Stimulated activated CD8-positive, alpha-beta memory T cell treated with anti-CD3 and anti-CD28 coated beads, Interleukin-7, amount 100 ng/mL, for 48 hours (primary cell): ENCODE measurements at places on chromosomes 11 and 22.

- no peak for DNase-seq
These were observed 621.5 kb upstream of the B3GAT1 start for GRCh38 chr11:135033540-135033939.

- DNase-seq, result peak; percentile 1
These were observed 216.3 kb upstream of the SYN3 start for GRCh38 chr22:33274214-33275072.

GRCh38 chr11:102448869-102449224 is 3.7 kb downstream of the TMEM123 start:
- DNase-seq, result no peak

DNA sequence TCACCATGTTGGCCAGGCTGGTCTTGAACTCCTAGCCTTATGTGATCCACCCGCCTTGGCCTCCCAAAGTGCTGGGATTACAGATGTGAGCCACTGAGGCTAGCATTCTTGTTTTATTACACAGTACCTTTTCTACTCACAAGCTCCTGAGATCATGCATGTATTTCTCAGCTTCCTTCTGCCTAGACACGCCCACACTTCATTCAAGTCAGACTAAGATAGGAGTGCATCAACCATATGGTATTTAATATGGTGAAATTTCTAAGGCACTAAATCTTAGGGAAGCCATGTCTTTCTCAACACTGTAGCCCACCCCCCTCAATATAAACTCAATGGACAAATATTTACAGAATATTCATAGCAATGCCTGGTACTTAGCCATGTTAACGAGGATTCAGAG is 62.1 kb downstream of the SLC25A17 start:
- DNase-seq, result no peak

GRCh38 chr11:12237381-12237784 is 127.0 kb downstream of the MICAL2 start:
- no peak for DNase-seq

- DNase-seq, result no peak
These were observed 10.5 kb downstream of the TPST2 start for GRCh38 chr22:26579331-26579886.

GRCh38 chr22:46147471-46148267 is 2.7 kb upstream of the PPARA start:
- DNase-seq, result no peak

DNA sequence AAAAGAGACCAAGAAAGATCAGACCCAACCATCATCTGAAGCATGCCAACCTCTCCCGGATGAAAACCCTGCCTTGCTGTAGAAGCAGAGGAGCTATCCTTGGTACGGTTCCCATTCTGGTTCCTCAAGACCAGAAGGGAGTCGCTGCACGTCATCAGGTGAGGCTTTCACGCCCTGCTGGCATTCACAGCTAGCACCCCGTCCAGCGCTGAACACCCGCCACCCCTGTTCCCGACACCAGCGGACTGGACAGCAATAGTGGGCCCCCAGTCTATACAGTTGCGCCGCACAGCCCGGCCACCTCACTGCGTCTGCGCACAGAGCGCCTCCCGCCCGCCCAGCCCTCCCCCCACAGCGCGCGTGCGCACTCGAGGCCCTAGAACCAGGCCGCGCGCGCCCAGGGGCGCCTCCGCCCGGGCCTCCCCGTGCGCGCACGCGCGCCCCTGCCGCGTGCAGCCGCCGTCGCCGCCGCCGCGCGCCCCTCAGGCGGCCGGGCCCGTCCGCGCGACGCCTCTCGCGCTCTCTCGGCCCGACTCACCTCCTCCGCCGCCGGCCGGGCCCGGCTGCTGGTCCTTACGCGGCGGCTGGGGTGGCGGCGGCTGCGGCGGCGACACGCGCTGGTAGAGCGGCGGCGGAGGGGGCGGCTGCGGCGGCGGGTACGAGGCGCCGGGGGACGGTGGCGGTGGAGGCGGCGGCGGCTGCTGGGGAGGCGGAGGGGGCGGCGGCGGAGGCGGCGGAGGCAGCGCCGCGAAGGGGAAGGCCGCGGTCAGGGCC is 706 bp downstream of the SF1 start:
- peak; percentile 58 for DNase-seq

GRCh38 chr11:1889941-1890855 is 1.5 kb downstream of the PRR33 start:
- no peak for DNase-seq

- DNase-seq, result no peak
These were observed 41.5 kb upstream of the TP53I11 start for GRCh38 chr11:44992181-44992582.

- no peak for DNase-seq
These were observed 15.8 kb upstream of the NUP160 start for GRCh38 chr11:47863898-47864430.

- DNase-seq, result no peak
These were observed 638.5 kb downstream of the TBC1D22A start for GRCh38 chr22:47400701-47401591.

DNA sequence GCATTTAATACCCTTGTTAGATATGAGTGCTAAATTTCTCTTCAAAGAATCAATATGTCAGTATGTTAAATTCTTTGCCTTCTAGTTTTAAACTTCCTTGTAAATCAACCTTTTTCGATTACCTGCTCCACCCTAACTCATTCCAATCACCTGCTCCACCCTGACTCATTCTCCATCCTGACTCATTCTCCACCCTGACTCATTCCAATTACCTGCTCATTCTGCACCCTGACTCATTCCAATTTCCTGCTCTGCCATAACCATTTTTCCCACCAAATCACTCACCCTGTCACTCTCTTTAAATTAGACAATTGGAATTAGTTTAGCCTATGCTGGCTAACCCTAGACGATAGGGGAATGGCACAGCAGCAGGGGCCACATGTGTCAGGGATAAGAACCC is 519.5 kb upstream of the LRRC4C start:
- DNase-seq, result no peak

- peak; percentile 1 for DNase-seq
These were observed 44.4 kb downstream of the VSIG10L2 start for GRCh38 chr11:125990244-125990643.

DNA sequence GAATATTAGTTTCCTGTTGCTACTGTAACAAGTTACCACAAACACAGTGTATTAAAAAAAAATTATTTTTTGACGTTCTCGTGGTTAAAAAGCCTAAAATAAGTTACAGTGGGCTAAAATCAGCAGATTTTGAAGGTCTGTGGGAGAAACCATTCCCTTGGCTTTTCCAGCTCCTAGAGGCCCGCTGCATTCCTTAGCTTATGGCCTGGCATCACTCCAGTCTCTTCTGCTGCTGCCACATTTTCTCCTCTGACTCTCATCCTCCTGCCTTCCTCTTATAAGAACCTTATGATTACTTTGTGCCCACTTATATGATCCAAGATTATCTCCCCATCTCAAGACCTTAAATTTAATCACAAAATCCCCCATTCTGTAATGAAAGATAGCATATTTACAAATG is 392.7 kb downstream of the GUCY1A2 start:
- no peak for DNase-seq

DNA sequence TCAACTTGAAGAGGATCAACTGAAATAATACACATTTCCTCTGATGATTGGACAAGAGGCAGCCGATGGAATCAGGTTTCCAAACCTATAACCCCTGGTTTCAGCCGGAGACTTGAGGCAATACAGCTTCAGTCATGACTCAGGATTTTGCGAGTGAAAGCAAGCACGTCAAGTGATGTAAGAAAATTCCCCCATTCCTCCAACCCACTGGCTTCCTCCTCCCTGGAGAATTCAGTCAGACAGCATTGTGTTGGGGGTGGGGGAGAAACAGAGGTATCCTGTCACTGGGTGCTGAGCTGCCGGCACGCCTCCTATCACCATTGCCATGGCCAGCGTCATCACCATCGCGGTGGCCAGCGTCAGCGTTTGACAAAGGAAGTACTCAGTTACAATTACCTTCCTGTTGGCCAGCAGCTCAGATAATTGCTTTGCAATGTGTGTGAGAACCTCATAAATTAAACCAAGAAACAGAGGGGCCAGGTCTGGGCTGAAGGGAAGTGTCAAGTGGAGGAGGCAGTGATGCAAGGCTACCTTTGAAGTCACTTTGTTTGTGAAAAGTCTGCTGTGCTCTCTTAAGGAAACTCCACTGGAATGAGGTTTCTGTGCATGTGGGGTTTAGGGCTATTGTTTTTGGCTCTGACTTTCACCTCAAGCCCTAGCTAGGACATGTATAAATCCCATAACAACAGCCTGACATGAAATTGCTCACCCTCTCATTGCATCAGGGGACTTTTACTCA is 50.2 kb downstream of the LIF start:
- DNase-seq, result peak; percentile 37

DNA sequence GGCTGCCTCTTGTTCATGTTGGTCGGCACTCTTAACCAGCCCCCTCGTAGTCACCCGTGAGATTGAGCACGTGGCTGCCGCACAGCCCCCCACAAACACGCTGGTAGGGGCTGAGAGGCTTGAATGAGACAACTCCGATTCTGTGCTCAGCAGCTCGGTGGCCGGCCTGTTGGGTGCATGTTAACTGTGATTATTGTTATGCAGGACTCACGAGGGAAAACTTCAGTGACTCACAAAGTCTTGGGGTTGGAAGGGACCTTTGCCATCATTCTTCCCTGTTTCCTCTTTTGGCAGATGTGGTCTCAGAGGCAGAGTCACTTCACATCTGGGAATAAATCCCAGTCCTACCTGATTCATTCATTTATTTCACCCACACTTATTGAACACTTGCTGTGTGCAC is 75.2 kb downstream of the ADAMTS15 start:
- no peak for DNase-seq

GRCh38 chr11:74871037-74871436 is 77.9 kb downstream of the XRRA1 start:
- no peak for DNase-seq

DNA sequence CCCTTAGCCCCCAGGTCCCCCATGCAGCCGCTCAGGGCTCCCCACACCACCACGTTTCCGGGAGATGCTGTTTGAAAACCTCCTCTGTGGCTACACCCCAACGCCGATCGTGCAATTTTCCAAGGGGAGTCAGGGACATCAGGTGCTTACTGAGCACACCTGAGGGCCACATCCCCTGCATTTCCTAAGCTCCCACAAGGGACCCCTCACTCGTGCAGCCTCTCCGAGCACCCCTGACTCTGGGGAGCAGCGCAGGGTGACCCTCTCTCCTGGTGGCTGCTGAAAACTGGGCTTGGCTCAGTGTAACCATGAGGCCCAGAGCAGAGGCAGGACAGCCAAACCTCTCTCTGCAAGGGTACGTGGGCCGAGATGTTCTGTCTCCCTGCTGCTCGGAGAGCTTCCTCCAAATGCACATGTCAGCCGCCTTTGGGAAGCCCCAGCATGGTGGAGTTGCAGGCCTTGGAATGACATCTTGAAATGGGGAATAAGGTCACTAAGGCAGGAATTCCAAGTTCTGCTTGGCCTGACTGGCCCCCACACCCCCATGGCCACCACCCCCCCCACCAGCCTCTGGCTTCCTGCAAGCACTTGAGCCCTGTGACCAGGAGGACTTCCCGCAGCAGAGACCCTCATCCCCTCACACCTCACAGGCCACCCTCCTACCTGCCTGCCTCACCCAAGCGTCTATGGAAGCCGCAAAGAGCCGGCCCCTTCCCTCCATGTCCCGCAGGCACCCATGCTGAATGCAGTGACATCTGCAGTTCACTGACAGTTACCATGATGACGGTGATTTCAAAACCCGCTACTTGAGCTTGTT is 257.4 kb downstream of the BRD1 start:
- no peak for DNase-seq

- DNase-seq, result no peak
These were observed 18.3 kb downstream of the ADORA2A start for GRCh38 chr22:24445481-24446259.

GRCh38 chr11:34064291-34064690 is 12.8 kb downstream of the CAPRIN1 start:
- DNase-seq, result no peak

DNA sequence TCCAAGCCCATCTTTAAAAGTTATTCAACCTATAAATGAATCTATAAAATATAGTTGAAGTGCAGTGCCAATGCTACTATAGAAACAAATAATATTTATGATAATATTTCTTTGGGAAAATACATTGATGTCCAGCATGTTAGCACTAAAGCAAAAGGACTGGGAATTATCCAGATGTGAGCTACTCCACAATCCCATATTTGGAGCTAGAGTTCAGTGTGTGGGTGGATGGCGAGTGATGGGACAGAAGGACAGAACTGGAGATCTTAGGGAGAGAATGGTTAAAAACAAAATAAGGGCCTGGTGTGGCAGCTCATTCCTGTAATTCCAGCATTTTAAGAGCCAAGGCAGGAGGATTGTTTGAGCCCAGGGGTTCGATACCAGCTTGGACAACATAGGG is 216.8 kb downstream of the TMEM135 start:
- DNase-seq, result no peak

GRCh38 chr11:96779030-96779429 is 389.2 kb downstream of the JRKL start:
- no peak for DNase-seq

GRCh38 chr11:2758751-2759150 is 59.0 kb upstream of the KCNQ1OT1 start:
- DNase-seq, result no peak

DNA sequence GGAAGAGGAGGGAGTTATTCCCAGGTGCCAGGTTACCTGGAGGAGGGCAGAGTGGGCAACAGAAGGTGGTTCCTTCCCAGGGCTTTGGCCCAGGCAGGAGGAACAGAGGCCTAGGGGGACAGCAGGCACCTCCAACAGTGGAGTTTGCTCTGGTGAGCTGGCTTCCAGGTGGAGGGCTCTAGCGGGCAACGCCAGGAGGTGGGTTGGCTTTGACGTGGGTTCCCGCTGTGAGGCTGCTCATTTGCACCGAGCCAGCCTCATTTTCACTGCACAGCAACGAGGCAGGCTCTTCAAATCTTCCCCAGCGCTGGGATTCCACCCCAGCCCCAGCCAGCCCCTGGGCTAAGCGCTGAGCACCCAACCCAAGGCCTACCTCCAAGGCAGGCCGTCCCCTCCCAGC is 8.1 kb downstream of the IGSF9B start:
- no peak for DNase-seq

DNA sequence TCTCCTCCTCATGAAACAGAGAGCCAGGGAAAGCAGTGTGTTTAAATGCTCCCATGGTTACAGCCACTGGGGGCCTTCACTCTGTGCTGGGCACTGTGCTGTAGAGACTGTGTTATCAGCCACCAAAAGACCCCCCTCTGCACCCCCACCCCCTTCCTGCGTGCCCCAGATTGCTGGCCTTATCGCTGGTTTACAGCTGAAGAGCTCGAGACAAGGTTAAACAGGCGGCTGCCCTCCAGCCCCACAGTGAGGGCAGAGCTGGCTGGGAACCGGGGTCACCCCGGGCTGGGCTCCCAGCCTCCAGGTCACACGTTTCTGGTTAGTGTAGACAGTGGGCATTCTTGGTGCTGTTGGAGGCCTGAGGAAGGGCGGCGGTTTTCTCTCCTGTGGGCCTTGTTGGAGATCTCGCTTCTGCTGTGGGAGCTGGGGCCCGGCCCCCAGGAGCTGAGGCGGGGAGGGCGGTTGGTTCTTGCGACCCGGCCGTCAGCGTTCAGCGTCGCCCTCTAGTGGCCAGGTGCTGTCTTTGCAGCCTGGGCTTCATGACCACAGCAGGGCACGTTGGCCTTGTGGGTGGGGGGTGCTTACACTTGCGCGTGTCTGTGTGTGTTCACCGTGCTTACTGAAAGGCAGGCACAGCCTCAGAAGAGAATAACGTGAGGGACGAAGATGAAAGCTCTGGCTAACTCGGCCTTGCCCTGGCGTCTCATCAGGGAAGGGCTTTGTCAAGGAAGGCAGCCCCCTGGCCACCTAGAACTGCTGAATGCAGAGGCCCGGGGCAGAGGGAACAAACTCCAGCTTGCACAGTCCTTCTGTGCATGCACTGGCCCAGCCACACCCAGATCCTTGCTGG is 40.8 kb downstream of the TBC1D22A start:
- peak; percentile 25 for DNase-seq
